ENCODE measurements at places on chromosomes 7 and 10. TPM values are rescaled to one million over a fixed set of nuclear protein-coding genes. Genes with fewer than 3 reads are reported as not detected.

The DYDC2 gene
- total RNA-seq: not detected

The TFPI2 gene
- total RNA-seq: 59.8 TPM

The GBX1 gene
- total RNA-seq: not detected

The COL1A2 gene
- total RNA-seq: 6.7 TPM

The IGFBP3 gene
- 71.4 TPM for total RNA-seq

The H2BK1 gene
- total RNA-seq: not detected

The SKIDA1 gene
- 0.47 TPM for total RNA-seq

Measured in mammary microvascular endothelial cell (primary cell).